Dermis microvascular lymphatic vessel endothelial cell (primary cell): ENCODE measurements at places on chromosomes 6 and 20. TPM values are rescaled to one million over a fixed set of nuclear protein-coding genes. Genes with fewer than 3 reads are reported as not detected.

DNA sequence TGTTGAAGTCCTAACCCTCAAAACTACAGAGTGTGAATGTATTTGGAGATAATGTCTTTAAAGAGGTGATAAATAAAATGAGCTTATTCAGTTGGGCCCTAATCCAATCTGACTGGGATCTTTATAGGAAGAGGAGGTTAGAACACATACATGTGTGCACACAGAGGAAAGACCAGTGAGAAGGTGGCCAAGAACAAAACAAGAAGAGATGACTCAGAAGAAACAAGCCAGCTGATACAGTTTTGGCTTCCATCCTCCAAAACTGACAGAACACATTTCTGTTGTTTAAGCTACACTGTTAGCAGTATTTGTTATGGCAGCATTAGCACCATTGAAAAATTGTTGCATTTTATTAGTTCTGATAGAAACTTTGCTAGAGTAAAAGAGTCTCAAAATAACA, 609.3 kb upstream of the IMPG1 start:
- peak; percentile 71 for DNase-seq

DNA sequence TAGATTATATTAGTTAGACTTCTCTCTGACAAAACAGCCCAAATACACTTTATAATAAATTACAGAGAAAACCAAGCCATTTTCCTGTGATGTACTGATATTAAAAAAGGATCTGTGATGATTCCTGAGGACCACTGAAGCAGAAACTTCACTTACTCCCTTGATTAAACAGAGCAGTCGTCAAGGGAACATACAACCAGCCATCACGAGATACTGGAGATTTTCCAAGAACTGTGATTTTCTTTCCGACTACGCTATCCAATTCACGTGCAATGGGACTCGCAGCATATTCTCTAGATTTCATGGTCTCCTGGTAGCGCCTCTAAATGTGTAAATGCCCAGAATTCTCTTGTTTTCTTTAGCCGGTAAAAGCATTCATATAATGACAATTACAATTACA, 377.4 kb downstream of the PHF3 start:
- peak; percentile 5 for DNase-seq

Gene CLVS2
- total RNA-seq = not detected in 2 replicates

GRCh38 chr6:36334832-36335459, 1.7 kb downstream of the BNIP5 start:
- no peak for DNase-seq

GRCh38 chr6:8441452-8441851, 6.1 kb upstream of the SLC35B3 start:
- DNase-seq = no peak

DNA sequence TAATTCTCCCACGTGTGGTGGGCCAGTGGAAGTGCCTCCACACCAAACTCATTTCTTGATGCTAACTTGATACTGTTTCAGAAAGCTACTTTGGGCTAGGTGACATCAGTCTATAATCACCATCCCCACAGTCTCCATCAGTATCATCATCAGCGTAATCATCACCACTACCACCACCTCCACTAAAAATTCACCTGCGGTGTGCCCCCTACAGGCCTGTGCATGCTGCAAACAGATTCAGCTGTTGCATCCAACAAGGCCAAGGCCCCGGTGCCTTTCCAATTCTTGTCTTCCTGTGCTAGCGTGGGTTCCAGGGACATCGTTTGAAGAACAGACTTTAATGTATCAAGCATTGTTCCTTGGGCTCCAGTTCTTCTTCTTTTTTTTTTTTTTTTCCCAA, 201.3 kb upstream of the EXOC2 start:
- DNase-seq = no peak
